Body of pancreas (tissue), 4 donors: ENCODE measurements at places on chromosomes 6 and 20.

- DNase-seq = no peak
These were observed 264.6 kb downstream of the FRK start for GRCh38 chr6:115796061-115796460.

DNA sequence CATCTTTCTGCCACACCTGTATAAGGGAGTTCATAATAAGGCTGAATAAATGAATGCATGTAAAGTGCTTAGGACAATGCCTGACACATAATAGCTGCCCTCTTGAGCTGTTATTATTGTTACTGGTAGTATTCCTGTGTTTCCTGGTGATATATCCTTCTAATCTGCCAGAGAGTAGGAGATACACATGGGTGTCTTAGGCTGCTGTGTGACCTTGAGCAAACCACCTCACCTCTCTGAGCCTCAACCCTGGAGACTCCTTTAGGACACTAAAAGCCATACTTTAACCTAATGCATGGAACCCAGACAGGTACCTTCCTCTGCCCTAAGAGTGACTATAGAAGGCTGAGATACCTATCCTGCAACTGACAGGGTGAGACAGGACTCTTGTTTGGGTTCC is 7.6 kb downstream of the SCRT2 start:
- no peak for DNase-seq

DNA sequence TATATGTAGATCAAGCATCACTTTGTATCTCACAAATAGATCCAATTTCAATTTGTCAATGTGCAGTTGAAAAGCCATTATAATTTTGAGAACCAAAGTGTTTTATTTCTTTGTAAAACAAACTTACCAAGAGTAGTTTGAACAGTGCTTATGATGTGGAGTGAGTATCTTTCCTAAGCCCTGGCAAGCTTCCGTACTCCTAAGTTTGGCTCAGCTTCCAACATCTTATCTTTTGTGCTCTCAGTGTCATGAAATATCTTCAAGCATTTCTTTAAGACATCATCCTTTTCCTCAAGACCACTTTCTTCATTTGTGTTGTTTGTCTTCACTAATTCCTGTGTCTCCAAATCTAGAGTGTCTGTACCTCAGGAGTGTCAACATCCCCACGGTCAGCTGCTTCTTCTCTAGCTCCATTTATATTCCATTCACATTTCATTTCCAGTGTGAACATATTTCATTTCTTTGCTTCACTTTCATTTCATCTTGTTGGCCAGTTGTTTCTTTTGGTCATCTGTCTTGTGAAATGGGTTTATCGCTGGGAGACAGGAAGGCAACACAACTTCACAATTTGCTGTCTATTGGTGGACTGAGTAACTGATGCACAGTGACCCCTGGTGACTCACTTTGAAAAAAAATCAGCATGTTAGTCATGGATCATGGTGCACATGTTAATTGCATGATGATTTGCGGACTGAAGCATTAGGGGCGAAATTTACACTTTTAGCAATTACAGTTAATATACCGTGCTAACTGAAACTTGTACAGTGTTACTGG is 36.9 kb downstream of the SLC24A3 start:
- no peak for DNase-seq

DNA sequence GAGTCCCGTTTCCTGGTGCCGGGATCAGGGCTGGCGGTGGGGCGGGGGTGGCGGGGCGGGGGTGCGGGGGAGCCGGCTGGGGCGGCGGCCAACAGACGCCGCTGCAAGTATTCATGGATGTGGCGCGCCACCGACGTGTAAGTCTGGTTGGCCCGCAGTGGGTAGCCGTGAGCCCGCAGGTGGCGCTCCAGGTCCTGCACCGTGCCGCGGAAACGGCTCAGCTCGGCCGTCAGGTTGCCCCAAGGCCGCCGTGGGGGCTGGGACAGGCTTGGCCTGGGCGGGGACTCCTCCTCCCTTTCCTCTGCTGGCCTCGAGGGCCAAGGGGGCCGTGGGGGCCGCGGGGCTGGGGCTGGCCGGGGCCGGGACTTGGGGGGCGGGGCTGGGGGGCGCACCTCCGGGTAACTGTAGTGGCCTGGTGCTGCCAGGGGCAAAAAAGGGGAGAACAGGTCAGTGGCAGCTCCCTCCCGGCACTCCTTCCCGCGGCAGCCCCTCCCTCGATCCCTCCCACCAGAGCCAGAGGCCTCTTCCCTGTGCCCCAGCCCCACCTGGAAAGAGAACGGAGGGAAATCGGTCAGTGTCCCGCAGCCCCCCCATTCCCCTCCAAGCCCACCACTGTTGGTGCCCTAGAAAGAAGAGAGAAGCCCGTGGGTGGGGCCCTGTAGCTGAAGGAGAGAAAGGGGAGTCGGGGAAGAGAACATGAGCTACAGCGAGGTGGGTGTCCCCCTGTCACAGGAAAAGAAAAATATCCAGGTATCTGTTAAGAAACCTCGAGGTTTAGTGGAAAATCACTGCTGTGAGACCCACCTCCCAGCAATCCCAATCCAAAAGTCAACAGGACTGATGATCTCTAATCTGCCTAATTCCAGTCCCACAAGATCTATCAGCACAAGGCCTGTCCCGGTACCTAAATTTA is 21.3 kb downstream of the TNXB start:
- DNase-seq = peak; percentile 87

DNA sequence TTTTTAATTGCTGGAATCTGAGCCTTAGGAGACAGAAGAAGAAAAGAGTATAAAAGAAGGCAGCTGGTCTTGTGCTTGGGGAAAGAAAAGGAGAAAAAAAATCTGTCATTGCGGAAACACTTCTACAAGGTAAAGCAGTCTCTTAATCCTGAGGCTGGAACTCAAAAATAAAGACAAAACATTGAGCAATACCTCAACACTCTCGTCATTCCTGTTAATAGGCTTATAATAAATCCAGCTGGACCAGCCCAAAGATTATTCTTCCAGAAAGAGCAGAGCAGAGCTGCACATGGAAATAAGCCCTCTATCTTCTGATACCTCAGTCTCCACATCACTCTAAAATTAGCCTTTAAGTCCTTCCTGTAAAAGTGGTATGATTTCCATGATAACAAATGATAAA is 62.0 kb upstream of the HIVEP1 start:
- DNase-seq = no peak

DNA sequence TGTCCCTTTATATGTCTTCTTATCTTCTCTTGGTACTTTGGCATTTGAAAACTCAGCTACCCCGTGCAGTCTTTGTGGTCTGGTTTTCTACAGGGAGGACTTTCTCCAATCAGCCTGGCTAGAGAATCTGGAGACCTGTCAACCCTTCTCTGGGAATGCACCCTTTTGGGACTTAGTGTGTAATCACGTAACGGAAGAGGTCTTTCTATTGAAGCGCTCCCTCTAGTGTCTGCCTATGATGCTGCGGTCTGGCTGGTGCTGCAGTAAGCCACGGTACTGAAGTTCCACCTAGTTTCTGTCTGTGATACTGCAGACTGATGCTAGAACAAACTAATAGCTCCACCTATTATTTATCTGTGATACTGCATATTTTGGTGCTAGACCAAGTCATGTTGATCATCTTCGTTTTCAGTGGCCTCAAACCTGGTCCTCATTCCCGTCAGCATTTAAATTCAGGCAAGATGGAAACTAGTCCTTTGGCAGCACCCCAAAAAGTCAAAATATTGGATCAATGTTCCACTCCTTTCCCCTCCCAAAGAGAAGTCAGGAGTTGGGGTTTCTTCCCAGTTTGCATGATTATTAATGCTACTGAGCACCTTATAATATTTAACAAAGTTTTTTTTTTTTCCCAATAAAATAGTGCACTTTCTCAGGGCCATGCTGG is 12.5 kb upstream of the SIRPB2 start:
- DNase-seq = peak; percentile 85

GRCh38 chr6:115976321-115976870 is 84.3 kb downstream of the FRK start:
- no peak for DNase-seq

GRCh38 chr20:4613718-4614620 is 107.7 kb upstream of the PRND start:
- peak; percentile 58 for DNase-seq

DNA sequence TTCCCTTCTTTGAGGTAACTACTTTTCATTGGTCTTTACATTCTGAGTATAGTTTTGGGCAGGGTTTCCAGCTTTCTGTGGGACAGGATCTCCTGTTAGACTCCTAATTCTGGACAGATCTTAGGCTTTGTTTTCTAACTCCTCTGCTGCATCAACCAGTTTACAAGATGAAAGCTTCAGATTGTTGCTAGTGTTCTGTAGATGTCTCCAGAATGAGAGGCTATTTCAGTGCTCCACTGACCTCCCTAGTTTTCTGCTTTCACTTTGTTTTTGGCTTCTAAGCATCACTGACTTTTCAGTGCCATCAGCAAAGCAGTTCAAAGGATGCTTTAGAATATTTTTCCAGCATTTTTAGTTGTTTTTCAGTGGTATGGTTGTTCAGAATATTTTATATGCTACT is 101.4 kb downstream of the LIN28B start:
- DNase-seq = no peak
